ENCODE measurements at places on chromosomes 7 and 10.
A peak's percentile ranks its signal among the peaks of the same experiment; 100 is the strongest.

GRCh38 chr7:55171157-55171556 is 152.3 kb downstream of the EGFR start:
- no peak for DNase-seq

- DNase-seq, result peak; percentile 98
Measured at GRCh38 chr10:63711867-63712716, 190.9 kb downstream of the REEP3 start.

- peak; percentile 58 for DNase-seq
Measured at GRCh38 chr7:74449809-74450397, 3.8 kb upstream of the GTF2IRD1 start.

- DNase-seq, result no peak
Measured at GRCh38 chr7:50709151-50709550, 73.5 kb downstream of the GRB10 start.

GRCh38 chr10:17959870-17960269 is 8.2 kb downstream of the SLC39A12 start:
- DNase-seq, result no peak

GRCh38 chr10:129126982-129127381 is 340.1 kb upstream of the MGMT start:
- no peak for DNase-seq
